ENCODE measurements at places on chromosomes 12 and 14. TPM values are rescaled to one million over a fixed set of nuclear protein-coding genes. Genes with fewer than 3 reads are reported as not detected.

Gene TRIM9
- polyA plus RNA-seq = not detected

Gene LRRC43
- polyA plus RNA-seq = not detected

Gene HOXC5
- not detected for polyA plus RNA-seq

Gene MYO1A
- polyA plus RNA-seq = not detected

- peak; percentile 11 for DNase-seq
Measured at GRCh38 chr14:94689218-94689984, 77.2 kb downstream of the SERPINA3 start.

DNA sequence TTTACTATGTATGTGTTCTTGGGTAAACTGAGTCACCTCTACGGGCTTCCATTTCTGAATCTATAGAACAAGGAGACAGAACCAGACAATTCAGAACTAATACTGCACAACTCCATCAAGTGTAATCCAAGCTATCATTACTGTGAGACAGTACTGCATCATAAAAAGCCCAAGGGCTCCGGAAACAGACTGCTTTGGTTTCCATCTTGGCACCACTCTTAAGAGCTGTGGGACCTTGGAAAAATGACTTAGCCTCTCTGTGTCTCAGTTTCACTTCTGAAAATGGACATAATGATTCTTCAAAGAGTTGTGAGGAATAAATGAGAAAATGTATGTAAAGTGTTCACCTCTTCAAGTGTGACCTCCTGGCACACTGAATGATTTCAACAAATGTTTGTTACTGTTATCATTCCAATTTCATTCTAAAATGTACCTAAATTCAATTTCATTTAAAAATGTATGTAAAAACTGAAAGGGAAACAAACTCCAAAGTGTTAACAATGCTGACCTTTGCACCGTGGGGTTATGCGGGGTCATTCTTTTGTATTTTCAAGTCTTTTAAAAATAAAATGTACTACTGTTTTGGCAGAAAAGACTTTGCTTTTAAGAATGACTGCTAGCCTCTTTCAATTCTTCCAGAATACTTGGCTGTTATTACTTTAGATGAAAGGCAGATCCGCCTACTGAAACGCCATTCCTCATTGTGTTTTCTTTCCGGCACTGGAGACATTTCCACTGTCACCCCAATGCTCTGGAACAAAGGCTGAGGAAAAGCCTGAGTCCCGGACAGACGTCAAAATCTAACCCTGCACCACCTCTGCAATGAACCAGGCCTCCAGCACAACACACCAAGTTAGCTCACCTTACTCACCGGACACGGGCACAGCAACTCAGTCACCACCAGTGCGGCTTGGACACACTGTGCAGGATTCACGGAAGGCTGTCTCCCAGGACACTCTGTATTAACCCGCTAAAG is 62.8 kb downstream of the TMCC3 start:
- no peak for DNase-seq

GRCh38 chr12:58408516-58408915 is 467.1 kb downstream of the ATP23 start:
- no peak for DNase-seq

DNA sequence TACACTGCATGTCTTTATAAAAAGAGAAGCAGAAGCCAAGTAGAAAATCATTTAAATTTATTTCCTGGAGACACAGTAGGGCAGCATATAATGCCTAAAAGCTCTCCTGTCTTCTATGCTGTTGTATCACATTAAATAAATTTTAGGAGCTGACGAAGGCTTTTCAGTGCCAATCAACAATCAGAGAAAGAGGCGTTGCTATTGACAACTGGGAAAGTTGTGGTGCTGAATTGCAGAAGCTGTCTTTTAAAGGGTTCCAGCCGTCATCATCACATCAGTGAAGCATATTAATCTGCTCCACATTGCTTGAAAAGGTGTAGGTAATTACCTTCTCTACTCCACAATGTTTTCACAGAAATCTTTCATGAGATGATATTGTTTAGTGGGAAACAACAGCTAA is 103.9 kb downstream of the FSCB start:
- no peak for DNase-seq

DNA sequence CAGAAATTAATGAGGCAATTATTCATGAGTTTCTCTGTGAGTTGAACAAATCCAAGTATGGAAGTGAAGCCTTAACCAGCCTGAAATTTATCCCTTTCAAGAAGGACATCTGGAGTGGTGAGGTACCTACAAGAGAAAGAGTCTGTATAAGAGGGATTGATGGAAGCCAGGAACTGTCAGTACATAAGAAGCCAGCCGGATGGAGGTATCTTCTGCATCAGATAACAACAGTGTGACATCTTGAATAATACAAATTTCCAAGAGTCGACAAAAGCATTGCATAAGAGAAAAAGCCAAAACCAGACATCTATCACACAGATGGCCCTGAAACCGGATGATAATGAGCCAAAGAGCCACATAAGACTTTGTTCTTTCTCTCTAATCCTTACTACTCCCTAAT is 781.2 kb downstream of the FLRT2 start:
- no peak for DNase-seq

DNA sequence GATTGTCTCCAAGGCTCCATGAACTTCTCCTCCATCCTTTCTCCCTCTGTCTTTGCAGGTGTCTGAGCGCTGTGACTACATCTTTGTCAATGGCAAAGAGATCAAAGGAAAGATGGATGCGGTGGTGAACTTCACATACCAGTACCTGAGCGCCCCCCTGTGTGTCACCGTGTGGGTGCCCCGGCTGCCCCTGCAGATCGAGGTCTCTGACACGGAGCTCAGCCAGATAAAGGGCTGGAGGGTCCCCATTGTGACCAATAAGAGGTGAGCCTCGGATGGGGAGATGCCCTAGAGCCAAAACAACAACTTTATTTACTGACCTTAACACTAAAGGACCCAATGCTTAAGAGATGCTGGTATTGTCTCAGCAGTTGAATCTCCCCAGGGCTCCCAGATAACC is 130.0 kb downstream of the SLC15A4 start:
- no peak for DNase-seq

Data from CD4-positive, alpha-beta memory T cell (primary cell).